ENCODE measurements at places on chromosomes 5 and 9. TPM values are rescaled to one million over a fixed set of nuclear protein-coding genes. Genes with fewer than 3 reads are reported as not detected.

GRCh38 chr5:71986101-71986500 is 121.2 kb upstream of the MAP1B start:
- no peak for DNase-seq

DNA sequence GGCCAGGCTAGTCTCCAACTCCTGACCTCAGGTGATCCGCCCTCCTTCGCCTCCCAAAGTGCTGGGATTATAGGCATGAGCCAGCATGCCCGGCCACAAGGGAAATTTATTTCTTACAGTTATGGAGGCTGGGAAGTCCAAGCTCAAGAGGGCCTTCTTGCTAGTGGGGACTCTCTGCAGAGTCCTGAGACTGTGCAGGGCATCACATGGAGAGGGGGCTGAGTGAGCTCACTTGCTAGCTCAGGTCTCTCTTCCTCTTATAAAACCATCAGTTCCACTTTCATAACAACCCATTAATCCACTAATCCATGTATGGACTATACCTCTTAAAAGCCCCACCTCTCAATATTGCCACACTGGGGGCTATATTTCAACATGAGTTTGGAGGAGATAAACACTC is 5.1 kb upstream of the SPIN1 start:
- no peak for DNase-seq

GRCh38 chr9:134565316-134565915 is 76.2 kb upstream of the COL5A1 start:
- DNase-seq: no peak

DNA sequence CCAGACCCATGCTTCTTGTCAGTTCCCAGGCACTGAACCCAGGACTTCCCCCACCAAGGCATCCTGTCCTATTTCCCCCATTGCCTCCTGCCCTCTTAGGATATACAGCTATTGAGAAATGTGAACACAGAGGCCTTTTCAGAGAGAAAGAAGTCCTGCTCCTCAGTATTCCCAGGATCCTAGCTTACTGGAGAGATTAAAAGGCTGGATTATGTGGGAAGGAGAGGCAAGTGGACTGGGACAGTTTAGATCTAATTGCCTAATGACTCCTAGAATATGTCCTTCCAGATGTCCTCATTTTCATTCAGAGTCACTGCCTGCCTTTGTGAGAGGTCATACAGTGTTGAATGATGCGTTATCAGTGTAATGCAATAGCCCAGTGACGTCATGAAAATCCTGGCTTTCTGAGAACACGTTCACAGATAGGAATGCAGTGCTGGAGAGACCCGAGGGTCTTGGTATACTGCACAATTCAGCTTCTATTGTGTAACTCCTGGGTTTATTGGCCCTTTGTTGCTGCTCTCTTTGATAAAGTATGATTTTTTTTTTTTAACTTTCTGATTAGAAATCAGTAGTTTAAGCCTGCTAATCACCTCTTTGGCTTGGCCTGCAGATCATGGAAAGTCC is 26.2 kb downstream of the WWC1 start:
- DNase-seq: no peak

Gene IFNA13
- polyA plus RNA-seq: not detected

Gene PCDHB2
- not detected for polyA plus RNA-seq

Gene CARTPT
- not detected for polyA plus RNA-seq

DNA sequence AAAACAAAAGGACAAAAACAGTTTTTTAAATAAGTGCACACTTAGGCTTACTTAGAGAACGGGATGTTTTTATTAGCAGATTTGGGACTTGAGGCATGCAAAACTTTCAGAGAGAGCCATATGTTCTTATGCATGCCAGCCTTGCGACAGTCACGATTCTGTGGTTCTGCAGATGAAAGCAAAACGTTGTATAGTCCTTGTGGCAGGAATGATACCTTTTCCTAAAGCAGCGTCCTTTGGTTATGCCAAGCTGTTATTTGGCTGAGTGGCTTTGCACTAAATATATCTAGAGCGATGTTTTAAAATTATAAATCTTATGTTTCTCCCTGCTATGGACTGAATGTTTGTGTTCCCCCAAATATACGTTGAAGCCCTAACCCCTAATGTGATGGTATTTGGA is 152.0 kb downstream of the SH3GL2 start:
- no peak for DNase-seq

DNA sequence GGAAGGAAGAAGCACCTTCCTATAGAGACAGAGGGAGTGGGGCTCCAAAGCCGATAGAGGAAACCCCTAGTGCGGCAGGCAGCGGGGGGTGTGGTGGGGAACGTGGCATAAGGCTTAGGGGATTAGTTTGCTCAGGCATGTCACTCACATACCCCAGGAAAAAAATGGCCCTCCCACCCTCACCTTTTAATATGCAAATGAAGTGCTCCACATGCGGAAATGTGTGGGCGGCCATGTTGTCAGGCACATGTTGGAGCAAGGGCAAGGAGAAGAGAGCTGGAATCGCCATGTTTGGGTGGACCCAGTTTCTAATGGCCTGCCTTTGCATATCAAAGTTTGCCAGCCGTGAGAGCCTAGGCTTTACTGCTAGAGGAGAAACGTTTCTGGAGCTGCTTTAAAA is 758.8 kb downstream of the NR2F1-AS1 start:
- DNase-seq: no peak

GRCh38 chr9:114805670-114806525 is at the start of gene TNFSF15:
Gene TNFSF15 (minus strand): TSS chr9:114806039. CDS start chr9:114806012, 27 bp downstream.
- DNase-seq: peak; percentile 45

DNA sequence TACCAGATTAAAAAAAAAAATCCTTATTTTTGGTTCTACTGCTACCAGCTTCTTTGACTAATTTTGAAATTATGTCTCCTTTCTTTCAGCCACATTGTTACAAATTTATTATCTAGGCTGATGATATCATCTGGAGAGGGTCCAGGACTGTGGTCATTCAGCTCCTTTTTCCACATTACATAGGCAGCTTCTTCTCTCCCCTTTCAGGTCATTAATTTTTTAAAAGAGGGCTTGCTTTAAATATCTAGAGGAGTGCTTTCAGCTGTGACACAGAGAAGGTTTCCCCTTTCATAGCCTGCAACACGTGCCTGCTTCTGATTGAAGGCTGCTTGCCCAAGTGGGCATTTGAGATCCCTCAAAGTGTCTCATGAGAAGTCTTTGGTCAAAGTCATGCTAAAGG is 155.7 kb upstream of the PAPPA start:
- DNase-seq: no peak

- DNase-seq: peak; percentile 25
Measured at GRCh38 chr5:81212211-81212751, 20.8 kb upstream of the CKMT2 start.

Gene PGM5
- not detected for polyA plus RNA-seq

- DNase-seq: no peak
Measured at GRCh38 chr5:54884195-54884536, 101.2 kb downstream of the ESM1 start.

Gene OBP2B
- polyA plus RNA-seq: not detected

Gene ARID3C
- polyA plus RNA-seq: not detected

GRCh38 chr5:148556835-148557234 is 97.5 kb downstream of the HTR4 start:
- DNase-seq: no peak

Gene DNAI1
- not detected for polyA plus RNA-seq

Gene SOHLH1
- not detected for polyA plus RNA-seq

DNA sequence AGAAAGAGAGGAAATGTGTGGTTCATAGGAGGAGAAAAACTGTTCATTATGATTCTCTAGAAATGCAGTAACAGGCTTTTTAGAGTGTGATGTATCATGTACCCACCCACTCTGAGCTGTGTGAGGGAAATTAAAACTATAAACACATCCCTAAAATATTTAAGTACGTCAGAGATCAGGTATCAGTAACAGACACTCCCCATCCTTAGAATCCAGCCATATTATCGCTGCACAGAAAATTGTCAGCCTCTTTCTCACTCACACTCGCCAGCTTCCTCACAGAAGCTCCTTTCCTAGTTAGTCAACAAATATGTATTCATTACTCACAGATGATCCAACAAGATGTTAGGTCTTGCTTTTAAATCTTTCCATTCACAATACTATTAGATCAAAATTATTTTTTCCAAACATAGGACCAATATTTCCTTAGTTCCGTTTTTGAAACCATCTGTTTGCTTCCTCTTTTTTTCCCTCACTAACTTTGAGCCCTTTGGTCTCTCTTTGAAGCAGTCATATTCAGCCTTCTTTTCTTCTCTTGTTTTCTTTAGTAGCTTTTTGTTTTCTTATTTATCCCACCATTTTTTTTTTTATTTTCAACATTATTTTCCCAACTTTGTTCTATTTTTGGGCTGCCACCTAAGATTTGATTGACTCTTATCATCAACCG is 13.6 kb upstream of the MAST4 start:
- no peak for DNase-seq

Gene ORM2
- polyA plus RNA-seq: not detected

DNA sequence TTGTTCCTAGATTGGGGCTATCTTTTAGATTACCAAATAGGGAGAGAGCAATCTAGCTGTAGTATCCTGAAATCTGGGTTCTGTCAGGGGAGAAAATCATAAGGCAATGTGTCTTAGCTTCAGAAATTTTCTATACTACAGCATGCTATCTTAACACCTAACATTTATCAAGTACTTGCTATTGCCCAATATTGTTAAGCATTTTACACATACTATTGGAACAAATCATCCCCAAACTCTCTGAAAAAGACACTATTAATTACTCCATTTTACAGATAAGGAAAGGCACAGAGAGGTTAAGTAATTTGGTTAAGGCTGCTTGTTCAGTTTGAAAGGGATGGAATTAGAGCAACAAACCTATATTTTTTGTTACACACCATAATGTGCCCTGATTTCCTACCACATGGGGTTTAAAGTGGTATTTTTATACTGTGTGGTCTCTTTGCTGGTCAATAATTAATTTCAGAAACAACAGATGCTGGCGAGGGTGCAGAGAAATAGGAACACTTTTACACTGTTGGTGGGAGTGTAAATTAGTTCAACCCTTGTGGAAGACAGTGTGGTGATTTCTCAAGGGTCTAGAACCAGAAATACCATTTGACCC is 57.2 kb upstream of the RIC1 start:
- DNase-seq: no peak

Gene RARS1
- 16.1 TPM for polyA plus RNA-seq

DNA sequence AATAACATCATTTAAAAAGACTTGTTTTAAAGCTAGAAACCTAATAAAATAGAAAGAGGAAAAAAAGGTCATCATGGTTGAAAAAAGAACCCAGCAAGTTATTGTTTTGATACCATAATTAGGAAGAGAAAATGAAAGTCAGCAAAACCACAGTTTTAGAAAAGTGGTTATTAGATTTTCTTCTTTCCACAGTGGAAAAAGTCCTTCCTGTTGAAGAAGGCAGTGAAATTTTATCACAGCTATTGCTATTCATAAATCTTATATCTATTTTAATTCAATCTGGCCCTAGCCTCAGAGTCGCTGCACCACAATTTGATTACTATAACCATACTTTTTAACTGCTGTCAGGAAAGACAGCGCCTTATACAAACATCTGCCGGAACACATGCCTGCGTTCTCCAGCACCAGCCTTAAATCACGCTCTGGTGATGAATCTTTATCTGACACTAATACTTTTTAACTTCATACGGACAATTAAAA is 60.3 kb downstream of the MAPKAP1 start:
- DNase-seq: peak; percentile 21

DNA sequence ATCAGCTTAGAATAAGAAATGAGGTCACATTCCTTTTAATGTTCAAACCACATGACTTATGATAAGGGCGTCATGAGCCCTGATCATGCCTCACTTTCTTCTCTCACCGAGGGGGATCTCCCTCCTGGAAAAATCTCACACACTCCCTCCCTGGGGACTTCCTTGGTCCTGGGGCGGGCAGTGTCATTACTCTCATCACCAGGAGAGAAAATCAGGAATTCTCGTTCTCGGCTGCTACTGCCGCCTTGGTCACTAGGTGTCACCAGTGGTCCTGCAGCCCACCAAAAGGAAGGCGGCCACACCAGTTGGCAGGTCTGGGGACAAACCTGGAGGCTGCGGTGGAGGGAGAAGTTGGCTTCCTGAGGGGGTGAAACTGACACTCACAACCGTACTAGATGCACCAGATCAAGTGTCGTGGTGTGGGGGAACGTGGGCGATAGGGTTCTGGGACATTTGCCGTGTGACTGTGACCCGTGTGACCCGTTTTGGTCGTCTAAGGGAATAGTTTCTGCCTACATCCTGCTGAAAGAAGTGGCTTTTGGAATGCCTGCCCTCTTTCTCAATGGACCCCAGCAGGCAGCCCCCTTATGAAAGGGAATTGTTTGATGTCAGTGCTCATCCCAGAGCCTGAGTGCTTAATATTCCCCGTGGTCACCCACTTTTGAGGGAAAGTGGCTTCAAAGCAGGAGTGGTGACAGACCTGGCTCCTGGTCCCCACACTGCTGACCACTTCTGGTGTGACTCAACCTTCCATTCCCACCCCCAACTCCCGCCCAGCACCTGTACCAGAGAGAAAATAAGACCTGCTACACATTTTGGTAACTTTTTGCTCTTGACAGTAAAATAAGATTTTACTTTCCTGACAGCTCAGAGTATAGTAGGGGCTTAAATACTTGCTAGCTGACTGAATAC is 63.2 kb downstream of the ACER2 start:
- DNase-seq: peak; percentile 46

DNA sequence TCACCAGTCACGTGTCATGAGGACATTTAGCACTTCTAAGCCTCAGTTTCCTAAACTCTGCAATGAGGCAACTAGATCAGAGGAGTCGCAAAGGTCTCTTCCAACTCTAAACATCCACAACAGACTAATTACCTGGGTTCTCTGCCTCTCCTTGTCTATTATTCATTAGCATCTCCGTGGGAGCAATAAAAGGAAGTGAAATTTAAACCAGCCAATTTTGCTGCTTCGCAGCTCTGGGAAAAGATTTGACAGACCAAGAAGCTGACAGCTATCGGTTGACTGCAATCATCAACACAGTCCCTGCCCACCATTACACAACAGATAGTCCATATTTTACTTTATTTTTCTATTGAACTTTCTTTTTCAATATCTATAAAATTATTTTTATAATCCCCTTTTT is 308.9 kb downstream of the NR2F1-AS1 start:
- DNase-seq: no peak

Gene NMUR2
- not detected for polyA plus RNA-seq

Gene CARD6
- 3.7 TPM for polyA plus RNA-seq
